Immature natural killer cell (primary cell): ENCODE measurements at places on chromosomes 7 and 10. TPM values are rescaled to one million over a fixed set of nuclear protein-coding genes. Genes with fewer than 3 reads are reported as not detected.

The CHRM2 gene
- not detected for polyA plus RNA-seq

The SSC4D gene
- 0.66 TPM for polyA plus RNA-seq

The MSMB gene
- polyA plus RNA-seq = not detected

The ZNF485 gene
- polyA plus RNA-seq = 6.4 TPM

The CLCN1 gene
- not detected for polyA plus RNA-seq

The NEURL1 gene
- 0.35 TPM for polyA plus RNA-seq

The ARHGAP19 gene
- 4.9 TPM for polyA plus RNA-seq

The SPDYE6 gene
- not detected for polyA plus RNA-seq

The LBX1 gene
- polyA plus RNA-seq = not detected

The HOXA11 gene
- polyA plus RNA-seq = not detected

The DNAJC2 gene
- polyA plus RNA-seq = 15.1 TPM

The CACNA2D1 gene
- polyA plus RNA-seq = not detected

The CUBN gene
- polyA plus RNA-seq = 0.16 TPM

The ATOH7 gene
- not detected for polyA plus RNA-seq

The CLEC2L gene
- polyA plus RNA-seq = 0.19 TPM

The ZCWPW1 gene
- polyA plus RNA-seq = 4.1 TPM

The ETV1 gene
- not detected for polyA plus RNA-seq

The HMX3 gene
- not detected for polyA plus RNA-seq

The FOXI2 gene
- not detected for polyA plus RNA-seq

The AGR2 gene
- not detected for polyA plus RNA-seq

The TBXAS1 gene
- polyA plus RNA-seq = 59.6 TPM

The CTTNBP2 gene
- polyA plus RNA-seq = not detected

The SORBS1 gene
- polyA plus RNA-seq = 0.82 TPM

The EBLN1 gene
- polyA plus RNA-seq = not detected

The MRLN gene
- polyA plus RNA-seq = not detected

The ICA1 gene
- polyA plus RNA-seq = 5.0 TPM

The HUS1 gene
- 34.8 TPM for polyA plus RNA-seq
